ENCODE measurements at places on chromosomes 3 and 15. TPM values are rescaled to one million over a fixed set of nuclear protein-coding genes. Genes with fewer than 3 reads are reported as not detected.

DNA sequence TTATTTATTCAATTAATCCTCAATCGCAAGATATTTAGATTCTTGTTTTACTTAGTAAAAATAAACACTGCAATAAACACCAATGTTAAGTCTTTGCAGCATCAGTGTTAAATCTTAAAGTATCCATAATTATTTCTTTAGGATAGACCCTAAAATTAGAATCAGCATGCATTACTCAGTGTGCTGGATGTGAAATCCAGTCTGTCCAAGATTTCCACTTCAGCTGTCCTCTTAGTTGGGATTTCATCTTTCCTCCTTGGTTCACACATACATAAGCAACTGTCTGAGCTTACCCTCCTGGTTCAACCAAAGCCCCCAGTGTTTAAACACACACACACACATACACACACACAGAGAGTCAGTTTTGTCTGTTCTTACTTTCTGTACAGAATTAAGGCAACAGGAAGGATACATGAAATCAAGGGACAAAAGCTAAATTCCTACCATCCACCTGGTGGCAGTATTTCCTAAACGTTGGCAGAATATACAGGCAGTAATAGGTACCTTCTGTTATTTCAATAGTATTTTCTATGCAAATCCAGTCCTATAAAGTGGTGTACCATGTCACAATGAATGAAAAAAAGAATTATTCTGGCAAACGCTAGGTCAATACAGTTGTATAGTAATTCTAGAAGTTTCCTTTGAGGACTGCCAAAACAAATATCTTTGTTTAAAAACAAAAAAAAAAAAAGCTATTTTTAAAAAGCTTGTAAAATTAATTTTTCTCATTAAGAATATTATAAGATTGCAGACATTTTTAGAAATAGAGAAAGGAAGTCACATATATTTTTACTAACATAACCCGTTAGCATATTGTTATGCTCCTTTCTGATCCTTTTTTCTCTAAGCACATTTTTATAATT lies 27.3 kb upstream of the DMXL2 start:
- DNase-seq: no peak

DNA sequence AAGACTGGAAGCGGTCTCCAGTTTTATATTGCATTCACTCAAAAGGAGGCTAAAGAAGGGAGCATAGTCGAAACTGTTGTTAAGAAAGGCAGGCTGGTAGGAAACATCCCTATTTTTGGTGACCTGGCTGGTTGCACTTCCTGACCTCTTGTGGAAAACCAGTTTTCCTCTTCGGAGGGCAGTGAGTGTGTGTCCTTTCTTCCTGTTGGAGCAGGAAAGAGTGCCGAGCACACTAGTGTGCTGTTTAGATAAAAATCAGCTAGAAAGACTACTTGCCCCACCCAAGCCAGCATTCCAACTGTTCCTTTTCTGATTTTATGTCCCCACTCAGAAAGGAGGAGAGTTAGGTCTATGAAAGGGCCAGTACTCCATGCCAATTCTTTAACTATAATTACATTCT lies 65.1 kb upstream of the CCR4 start:
- DNase-seq: no peak

- no peak for DNase-seq
Measured at GRCh38 chr3:19907523-19907922, 26.5 kb downstream of the EFHB start.

ATP13A4 gene
- total RNA-seq: not detected
